Left cardiac atrium (tissue), 4 donors: ENCODE measurements at places on chromosomes 3 and 15.

- no peak for DNase-seq
Measured at GRCh38 chr3:71262364-71263265, 320.9 kb downstream of the FOXP1 start.

- no peak for DNase-seq
Measured at GRCh38 chr3:66898155-66898554, 100.0 kb upstream of the KBTBD8 start.

DNA sequence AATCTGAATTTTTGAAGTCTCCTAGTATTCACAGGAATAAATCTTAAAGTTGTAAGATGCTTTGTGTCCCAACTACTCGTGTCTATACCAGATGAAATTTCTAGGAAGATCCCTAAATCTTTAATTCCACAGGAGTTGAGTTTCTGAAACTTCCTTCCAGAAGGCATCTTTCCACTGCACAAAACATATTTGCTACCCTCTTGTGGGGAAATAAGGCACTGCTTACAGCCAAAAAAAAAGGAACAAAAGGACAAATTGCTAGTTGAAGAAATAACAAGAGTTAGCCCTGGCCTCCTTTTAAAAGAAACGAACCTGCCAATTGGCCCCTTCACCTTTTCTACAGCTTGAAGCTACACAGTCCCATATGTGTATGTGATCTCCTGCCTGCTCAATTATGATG, 54.0 kb downstream of the TAFA4 start:
- DNase-seq, result no peak

- DNase-seq, result peak; percentile 26
Measured at GRCh38 chr3:10192953-10193691, 28.4 kb downstream of the IRAK2 start.

GRCh38 chr3:118938183-118938961, 96.3 kb downstream of the IGSF11 start:
- DNase-seq, result no peak
